Colonic mucosa (tissue), 4 donors: ENCODE measurements at places on chromosomes 5 and 9. TPM values are rescaled to one million over a fixed set of nuclear protein-coding genes. Genes with fewer than 3 reads are reported as not detected.

The ISL1 gene
- 1.3 TPM for total RNA-seq

DNA sequence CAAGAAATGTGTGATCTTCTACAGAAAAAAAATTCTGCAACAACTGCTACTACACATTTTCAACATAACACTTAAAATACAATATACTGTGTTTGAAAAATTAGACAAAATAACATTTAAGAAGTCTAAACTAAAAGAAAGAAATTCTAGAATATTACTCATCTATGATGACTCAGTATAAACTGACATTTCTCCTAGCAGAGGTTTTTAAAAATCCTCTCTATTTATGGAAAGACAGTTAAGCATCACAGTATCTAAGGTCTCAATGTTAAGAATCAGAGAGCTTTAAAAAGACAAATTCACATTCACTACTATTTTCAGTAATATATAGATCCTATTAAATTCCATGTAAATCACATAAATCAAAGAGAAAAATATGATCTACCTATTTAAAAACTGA lies 61.3 kb downstream of the NR2F1-AS1 start:
- DNase-seq, result no peak

DNA sequence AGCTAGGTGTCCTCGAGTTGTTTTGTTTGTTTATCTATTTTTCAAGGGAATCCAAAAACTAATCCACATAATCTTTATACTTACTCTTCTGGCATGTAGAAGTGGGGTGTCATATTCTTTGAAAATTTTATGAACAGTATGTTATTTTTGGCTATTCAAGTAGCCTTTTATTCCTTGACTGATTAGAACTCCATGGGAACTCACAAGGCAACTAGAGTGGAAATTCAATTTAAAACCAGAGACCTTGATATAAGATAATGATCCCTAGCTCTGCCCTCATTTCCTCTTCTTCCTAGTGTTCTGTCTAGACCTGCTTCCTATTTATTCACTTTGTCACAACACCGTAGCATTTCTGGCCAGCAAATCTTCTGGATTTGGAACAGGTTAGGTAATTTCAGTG lies 1123.7 kb upstream of the C9orf72 start:
- no peak for DNase-seq

The PLAC8L1 gene
- total RNA-seq, result not detected

GRCh38 chr5:174777583-174777982 lies 53.2 kb downstream of the MSX2 start:
- DNase-seq, result no peak

The GFI1B gene
- total RNA-seq, result 1.3 TPM

DNA sequence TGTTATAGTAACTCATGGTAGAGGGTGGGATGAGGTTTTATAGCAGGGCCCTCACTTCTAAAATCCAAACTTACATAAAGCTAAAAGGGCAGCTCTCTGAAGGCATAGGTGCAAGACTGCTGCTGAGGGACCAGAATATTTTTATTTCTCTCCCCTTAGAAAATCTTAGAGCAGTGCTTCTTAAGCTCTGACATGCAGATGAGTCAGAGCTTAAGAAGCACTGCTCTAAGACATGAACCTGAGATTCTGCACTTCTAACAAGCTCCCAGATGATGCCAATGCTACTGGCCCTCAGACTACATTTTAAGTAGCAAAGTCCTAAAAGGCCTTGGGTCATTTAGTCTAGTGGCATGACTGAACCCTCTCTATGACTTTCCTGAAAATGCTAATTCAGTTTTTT lies 97.6 kb upstream of the SPRY4 start:
- no peak for DNase-seq

- no peak for DNase-seq
Observed at GRCh38 chr9:121835587-121836365, 184.3 kb downstream of the DAB2IP start.

The FOXD4 gene
- not detected for total RNA-seq

GRCh38 chr5:32690153-32690552 lies 21.0 kb upstream of the NPR3 start:
- DNase-seq, result no peak

GRCh38 chr5:30620481-30621085 lies 572.9 kb upstream of the CDH6 start:
- no peak for DNase-seq

The TMEM245 gene
- 39.7 TPM for total RNA-seq

The ACSL6 gene
- 0.93 TPM for total RNA-seq
